ENCODE measurements at places on chromosomes 12 and 14.

GRCh38 chr12:105280966-105281693, 45.2 kb upstream of the APPL2 start:
- no peak for DNase-seq

- no peak for DNase-seq
These were observed 6.0 kb downstream of the TMCC3 start for GRCh38 chr12:94644141-94644979.

GRCh38 chr14:91714805-91715204, 17.1 kb downstream of the CATSPERB start:
- DNase-seq, result no peak

DNA sequence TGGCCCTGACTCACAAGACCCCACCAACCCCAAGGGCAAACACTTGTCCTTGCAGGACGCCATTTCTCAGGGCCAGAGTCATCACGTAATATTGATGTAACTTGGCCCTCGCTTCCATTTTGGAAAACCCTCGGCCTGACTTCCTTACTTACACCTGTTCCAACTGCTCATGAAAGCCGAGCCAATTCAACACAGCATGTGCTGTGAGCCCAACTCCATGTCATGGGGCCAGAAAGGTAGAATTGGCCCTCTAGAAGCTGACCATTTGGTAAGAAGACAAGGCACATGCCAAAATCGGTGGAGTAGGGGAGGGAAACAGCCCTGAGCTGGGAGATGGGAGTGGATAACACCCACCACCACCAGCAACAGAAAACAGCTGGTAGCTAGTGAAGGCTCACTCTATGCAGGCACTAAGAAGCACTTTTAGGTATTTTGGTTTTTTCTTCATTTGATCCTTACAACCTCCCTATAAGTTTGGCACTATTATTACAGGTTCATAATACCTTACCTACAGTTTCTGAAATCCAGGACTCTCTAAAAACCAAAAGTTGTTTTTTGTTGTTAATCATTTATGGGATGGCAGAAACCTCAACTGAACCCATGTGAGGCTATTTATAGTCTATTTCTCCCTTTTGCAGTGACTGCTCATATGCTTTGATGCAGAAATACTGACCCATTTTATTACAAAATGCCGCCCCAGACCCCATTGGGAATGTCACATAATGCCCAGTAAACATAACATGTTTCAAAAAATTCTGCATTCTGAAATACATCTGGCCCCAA, 6.5 kb downstream of the TTC7B start:
- no peak for DNase-seq

GRCh38 chr12:51326698-51327439, 2.9 kb upstream of the BIN2 start:
- no peak for DNase-seq

- DNase-seq, result no peak
These were observed 322.2 kb downstream of the AEBP2 start for GRCh38 chr12:19761463-19761862.

- DNase-seq, result no peak
These were observed 13.0 kb upstream of the RIOX1 start for GRCh38 chr14:73477618-73478266.

Measured in NCI-H1417 treated with DMSO at 0.1 percent for 48 hours (cell line).